Stimulated activated CD4-positive, alpha-beta T cell treated with anti-CD3 and anti-CD28 coated beads, TNF-alpha, amount 100 ng/mL, for 1 hour (primary cell): ENCODE measurements at places on chromosomes 7 and 10.

- DNase-seq: no peak
These were observed 54.2 kb downstream of the VOPP1 start for GRCh38 chr7:55517936-55518689.

GRCh38 chr10:3563298-3563697, 221.7 kb downstream of the KLF6 start:
- no peak for DNase-seq

DNA sequence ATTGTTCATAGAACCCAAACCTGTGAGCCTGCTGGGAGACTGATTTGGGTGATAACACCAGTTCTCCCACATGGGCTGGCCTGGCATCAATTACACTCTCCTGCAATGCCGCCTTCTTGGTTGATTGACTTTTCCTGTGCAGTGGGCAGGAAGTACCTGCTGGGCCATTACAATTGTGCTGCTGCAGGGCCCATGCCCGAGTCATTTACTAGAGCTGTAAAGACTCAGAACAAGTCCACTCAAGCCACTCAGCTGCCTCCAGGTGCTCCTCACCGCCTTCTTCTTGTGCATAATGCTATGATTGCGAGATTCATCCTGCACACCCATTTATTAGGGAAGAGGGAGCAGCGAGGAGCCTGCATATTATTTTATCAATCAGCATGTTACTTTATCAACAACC, 264.0 kb downstream of the TCERG1L start:
- DNase-seq: no peak

GRCh38 chr7:139743967-139744767, 33.6 kb downstream of the HIPK2 start:
- DNase-seq: no peak

DNA sequence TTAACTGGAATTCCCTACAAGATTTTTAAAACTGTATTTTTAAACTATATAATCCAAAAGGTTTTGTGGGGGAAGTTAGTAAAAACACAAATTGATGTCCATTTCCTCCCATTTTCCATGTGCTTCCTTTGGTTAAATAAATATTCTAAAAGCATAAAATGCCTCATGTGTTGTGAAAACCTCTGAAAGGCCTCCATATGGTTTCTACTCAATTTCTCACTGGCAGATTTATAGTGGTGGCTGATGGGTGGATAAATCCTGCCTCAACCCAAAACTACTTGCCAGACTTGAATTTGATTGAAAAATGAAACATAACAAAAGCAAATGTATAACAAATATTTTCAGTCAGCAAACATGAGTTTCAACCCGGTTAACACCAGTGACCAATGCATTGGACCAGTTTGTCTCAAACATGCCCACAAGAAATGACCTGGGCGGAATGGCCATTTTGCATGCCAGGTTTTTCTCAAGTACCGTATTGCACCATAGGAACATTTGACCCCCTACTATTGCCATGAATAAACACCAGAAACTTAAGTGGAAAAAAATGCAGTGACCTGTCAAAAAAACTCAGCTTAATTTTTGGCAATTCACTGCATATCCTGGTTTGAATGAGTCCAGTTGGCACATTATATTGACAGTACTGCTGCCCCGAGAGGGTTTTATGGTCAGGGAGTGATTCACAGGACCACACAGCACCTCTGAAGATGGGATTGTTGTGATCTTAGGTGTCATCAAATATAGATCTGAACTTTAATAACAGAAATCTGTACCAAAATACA, 454.6 kb upstream of the ANKRD30A start:
- DNase-seq: no peak

GRCh38 chr10:110774069-110775019, 97.4 kb upstream of the PDCD4 start:
- no peak for DNase-seq

GRCh38 chr7:157673573-157673972, 336.8 kb downstream of the DNAJB6 start:
- DNase-seq: no peak

DNA sequence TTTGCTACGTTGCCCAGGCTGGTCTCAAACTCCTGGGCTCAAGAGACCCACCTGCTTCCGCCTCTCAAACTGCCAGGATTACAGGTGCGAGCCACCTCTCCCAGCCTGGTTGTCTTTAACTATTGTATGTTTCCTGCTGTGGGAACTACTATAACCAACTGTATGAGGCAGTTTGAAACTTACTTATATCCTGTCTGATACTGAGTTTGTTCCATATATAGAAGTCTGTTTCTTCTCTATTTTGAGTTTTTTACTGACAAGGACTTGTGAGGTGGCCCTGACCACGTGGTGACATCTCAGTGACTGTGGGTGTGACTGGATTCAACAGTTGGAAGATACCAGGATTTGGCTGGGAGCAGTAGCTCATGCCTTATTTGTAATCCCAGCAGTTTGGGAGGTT, 14.2 kb downstream of the FBH1 start:
- DNase-seq: no peak

GRCh38 chr10:82762641-82763040, 887.6 kb downstream of the NRG3 start:
- DNase-seq: no peak

- DNase-seq: no peak
These were observed 65.4 kb upstream of the GNA12 start for GRCh38 chr7:2909471-2910039.

DNA sequence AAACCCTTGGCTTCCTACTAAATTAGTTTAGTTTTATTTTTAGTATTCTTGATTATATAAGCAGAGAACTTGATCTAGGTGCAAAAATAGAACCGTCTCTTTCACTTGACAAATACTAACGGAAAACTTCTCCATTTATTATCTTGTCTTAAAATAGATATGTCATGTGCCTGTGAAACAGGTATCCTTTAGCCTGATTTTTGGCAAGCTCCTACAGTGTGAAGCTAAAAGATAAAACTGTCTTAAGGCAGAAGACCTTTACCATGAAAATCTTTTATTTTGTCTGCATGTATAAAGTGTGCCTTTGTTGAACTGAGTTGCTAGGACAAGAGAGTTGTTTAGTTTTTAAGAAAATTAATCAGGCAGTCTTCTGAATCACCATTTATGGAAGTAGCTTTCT, 90.6 kb downstream of the CYP51A1 start:
- DNase-seq: no peak

GRCh38 chr7:43108255-43109011, 4.0 kb upstream of the HECW1 start:
- DNase-seq: no peak

DNA sequence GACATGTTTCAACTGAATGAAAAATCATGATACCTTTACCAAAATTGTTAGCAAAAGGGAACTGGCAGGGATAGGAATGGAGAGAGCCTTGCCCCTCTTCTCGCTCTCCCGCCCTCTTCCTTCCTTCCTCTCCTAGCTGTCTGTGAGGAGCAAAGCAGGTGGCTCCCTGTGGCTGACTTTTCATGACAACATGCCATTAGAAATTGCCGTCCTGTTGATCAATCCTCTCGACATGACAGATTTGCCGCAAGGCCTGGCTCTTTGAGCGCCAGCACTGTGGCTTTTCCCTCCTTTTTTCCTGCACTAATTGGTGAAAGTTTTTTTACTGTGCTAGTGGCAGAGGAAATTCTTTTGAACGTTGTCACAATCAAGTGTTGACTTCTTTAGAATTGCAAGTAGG, 171.1 kb downstream of the TCF7L2 start:
- no peak for DNase-seq

DNA sequence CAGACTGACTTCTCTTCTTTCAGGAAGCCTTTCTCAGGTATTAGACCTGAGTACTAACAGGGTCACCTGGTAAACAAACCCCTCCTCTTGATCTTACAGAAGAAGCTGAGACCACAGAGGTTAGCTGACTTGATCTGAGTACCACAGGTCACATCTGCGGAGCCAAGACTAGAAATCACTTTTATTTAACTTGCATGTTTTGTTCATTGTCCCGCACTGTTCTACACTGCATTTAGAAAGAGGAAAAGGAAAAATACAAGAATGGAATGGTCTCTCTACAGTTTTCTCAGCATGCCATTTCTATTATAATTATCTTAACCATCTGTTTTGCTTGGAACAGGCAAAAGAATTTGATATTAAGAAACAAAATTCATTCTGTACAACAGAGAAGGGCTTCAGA, 245.6 kb upstream of the ETV1 start:
- DNase-seq: no peak

GRCh38 chr7:137025469-137026175, 157.2 kb downstream of the CHRM2 start:
- DNase-seq: no peak

GRCh38 chr10:84415539-84416244, 87.3 kb downstream of the CCSER2 start:
- DNase-seq: no peak

DNA sequence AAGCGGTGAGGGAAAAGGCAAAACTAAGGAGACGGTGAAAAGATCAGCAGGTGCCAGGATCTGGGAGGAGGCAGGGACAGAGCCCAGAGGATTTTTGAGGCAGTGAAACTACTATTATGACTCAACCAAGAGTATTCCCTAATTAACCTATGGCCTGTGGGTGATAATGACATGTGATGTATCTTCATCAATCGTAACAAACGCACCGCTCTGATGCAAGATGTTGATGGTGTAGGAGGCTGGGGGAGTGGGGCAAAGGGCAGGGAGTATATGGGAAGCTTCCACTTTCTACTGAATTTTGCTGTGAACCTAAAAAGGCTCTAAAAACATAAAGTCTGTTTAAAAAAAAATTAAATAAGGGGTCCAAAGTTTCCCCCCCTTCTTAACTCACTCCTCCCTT, 25.5 kb upstream of the EZH2 start:
- no peak for DNase-seq

- DNase-seq: no peak
These were observed 37.6 kb downstream of the GET4 start for GRCh38 chr7:913736-914520.

DNA sequence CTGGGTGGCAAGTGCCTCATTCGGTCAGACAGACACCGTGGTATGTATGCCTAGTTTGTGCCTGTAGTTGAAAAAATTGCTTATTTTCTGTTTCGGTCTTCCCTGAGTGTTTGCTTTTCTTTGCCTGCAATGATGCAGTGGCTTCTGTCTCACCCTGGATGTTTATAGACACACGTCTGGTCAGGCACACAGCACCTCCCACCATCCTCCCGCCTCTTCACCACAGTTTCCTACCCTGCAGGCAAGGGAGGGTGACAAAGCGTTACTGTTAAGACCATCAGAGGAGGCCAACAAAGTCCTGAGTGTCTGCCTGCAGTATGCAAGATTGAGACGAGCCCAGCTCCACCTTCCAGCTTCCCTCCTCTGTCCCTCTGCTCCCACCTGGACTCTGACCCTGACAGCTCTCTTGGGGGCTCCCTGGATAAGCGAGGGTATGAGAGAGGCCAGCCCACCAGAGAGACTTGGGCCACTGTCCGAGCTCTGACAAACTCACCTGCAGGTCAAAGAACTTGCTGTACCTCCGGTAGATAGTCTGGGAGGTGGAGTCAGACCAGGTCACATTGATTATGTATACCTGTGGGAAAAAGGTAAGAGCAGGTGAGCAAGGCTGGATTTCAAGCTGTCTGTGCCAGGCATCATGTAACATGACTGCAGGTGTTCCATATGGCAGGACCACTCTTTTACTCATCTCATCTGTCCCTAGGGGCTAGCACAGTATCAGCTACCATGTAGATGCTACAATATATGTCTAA, 54.4 kb downstream of the SH3PXD2A start:
- peak; percentile 8 for DNase-seq

DNA sequence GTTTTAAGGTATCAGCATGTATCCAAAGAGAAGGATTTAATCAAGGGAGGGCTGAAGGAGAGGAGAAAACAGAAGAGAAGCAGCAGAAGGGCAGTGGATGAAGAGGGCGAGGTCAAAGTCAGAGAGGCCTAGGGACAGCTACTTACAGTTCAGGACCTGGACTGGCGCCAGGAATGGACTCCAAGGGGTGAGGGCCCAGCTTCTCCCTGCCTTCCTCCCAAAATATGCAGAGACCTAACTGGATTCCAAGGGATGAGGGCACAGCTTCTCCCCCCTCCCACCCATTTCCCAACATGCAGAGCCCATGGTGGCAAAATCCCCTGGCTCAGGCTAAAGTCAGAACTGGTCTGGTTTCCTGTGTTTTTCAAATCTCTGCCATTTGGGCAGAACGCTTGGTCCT, 3.4 kb upstream of the TCF7L2 start:
- no peak for DNase-seq

GRCh38 chr7:46173476-46174195, 252.6 kb upstream of the IGFBP3 start:
- no peak for DNase-seq

DNA sequence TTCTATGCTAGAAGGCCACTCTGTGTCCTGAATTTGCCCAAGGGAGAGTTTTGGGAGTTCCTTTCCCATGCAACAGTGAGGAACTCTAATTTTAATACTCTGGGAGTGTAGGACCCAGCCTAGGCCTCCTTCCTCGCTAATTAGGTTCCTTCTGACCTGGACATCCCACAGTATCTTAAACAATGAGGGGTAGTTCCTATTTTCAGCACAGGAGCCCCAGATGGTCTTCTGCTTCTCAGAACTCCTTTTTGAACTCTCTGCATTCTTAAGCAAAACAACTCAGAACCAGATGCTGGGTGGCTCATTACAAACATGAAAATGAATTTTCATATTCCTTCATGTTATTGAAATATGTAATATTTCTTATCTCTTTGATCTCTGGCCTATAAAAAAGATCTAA, 116.9 kb downstream of the LRMDA start:
- no peak for DNase-seq

DNA sequence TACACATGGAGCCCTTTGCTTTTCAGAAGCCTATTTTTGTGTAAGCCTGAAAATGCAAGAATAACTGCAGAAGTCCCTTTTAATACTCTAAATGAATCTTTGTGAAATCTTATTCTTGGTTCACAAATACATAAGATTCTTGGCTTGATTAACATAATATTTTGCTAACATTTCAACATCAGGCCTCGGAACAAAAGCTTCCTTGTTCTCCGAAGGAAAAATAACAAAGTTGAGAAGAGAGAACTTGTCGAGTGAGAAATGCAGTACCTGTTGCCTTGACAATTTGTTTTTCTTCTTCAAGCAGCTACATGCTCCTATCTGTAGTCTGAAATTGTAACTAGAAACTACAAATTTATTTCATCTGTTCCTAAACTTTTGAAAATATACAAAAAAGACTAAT, 8.5 kb downstream of the NT5C2 start:
- no peak for DNase-seq
